ENCODE measurements at places on chromosomes 6 and 20.

DNA sequence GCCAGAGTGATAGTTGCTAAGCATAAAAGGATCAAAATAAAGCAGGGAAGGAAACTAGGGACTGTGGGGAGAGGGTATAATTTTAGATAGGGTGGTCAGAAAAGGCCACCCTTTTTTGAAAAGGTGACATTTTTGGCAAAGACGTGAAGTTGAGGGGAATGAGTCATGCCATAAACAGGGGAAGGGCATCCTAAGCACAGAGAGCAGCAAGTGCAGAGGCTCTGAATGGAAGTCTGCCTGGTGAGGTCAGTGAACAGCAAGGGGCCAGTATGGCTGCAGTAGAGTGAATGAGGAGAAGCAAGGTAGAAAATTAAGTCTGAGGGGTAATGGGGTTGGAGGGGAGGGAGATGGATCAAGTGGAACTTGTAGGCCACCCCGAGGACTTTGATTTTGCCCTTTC, 2.4 kb downstream of the KLC4 start:
- DNase-seq: no peak

- no peak for DNase-seq
Measured at GRCh38 chr20:45377269-45377668, 856 bp downstream of the TP53TG5 start.

DNA sequence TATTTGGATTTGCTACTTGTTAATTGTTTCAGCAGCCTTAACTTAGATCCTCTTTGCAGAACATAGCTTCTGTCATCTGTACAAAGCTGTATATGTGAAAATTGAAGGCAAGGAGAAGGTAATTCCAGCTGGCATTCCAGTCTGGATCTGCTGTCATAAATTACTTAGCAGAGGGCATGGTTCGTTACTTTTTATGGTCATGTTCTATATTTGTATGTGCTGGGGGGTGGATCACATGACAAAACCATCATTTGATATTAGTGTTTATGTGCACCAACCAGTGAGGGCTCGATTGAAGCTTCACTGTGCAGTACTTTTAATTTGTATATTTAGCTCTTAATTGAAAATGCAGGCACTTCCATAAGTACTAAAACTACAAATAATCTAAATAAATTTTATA, 80.2 kb downstream of the CAP2 start:
- no peak for DNase-seq

DNA sequence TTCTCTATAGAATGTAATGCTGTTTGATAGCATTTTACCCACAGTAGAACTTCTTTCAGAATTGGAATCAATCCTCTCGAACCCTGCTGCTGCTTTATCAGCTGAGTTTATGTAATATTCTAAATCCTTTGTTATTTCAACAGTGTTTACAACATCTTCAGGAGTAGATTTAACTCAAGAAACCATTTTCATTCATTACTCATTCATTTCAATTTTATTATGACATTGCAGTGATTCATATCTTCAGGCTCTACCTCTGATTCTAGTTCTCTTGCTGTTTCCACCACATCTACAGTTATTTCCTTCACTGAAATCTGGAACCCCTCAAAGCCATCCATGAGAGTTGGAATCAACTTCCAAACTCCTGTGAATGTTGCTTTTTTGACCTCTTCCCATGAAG, 93.7 kb downstream of the ZFAND3 start:
- no peak for DNase-seq

DNA sequence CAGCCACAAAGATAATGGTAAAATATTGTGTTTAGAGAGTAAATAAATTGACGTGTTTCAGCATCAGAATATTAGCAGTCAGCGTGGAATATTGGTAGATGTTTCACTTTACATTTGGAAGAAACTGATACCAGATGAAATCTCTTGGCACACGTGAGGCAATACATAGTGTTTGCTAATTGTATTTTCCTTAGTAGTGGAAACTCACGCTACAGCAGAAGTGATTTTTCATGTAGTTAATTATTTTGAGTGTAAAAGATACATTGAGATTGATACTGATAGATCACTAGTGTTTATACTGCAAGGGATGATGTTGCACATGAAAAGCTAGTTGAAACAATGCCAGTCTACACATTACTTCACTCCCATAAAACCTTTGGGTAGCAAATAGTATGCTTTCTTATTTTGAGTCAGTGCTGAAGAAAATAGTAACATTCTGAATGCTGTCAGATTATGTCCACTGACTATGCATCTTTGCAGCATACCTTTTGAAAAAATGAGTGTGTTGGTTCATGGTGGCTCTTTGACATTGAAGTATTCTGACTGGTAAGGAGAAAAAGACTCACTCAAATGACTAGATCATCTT, 59.3 kb downstream of the CD2AP start:
- no peak for DNase-seq

DNA sequence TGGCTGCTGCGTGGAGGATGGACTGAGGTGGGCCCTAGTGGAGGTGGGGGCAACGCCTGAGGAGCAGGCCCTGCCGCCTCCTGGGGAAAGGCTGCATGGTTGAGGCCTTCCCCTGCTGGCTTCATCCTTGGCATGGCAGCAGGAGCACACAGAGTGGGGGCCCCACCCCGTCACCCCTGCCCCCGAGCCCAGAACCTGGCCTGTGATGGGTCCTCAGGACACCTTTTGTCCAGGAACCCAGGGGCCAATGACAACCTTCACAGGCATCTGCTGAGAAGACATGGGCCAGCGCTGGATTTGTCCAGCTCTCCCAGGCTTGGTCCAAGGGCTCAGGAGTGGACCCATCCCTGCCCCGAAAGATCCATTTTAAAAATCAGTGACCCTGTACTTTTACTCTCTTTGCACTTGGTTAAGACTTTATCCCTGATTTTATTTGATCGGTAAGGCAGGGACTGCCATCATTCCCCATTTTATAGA, 575 bp upstream of the SLC17A9 start:
- DNase-seq: no peak

GRCh38 chr6:124400261-124400999, 561.8 kb upstream of the RNF217 start:
- DNase-seq: no peak
